NCI-H1436 (cell line): ENCODE measurements at places on chromosomes 6 and 20.
A peak's percentile ranks its signal among the peaks of the same experiment; 100 is the strongest.

DNA sequence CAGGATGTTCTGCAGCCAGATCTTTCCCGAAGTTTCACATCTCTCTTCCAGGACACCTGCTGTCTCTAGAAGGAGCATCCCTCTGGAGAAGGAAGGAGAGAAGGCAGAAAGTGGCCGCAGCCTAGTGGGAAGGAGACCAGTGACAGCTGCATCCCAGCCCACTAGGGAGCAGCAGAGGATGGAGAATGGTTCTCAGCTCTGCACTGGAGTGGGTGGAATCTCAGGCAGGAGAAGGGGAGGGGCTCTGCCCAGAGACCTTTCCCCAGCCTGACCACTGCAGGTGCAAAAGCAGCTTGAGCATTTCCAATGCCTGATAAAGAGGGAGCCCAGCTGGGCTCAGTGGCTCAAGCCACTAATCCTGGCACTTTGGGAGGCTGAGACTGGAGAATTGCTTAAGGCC, 32.3 kb downstream of the NCR2 start:
- peak; percentile 61 for DNase-seq

DNA sequence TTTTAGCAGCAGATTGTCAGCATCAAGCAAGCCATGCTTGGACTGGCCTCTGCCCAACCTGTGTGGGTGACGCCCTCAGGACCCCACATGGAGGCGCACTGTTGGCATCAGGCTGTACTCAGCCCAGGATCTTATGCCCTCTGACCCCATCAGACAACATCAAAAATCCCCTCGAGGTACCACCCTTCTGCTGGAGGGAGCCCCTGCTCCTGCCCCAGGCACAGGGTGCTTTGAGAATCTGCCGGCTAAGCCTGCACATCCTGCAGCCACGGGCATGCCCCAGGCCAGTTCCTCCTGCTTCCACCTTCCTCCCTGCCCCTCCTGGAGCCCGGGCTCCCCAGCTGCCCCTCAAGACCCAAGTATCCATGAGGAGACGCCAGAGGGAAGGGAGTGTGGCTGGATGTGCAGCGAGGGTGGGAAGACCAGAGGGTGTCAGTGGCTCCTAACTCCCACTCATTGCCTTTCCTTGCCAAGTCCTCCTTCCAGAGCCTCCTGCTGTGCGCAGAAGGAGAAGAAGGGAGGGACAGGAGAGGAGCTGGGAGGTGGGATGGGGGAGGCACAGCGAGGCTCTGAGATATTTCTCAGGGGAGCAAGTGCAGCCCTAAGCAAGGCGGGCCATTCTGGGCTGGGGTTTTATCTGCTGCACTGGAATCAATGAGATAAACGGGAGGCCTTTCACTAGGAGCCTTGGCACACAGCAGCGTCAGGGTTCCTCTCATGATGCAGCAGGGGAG, 77.4 kb upstream of the CST7 start:
- DNase-seq, result no peak

- DNase-seq, result no peak
Observed at GRCh38 chr6:52532457-52532856, 44.4 kb downstream of the TRAM2 start.

- no peak for DNase-seq
Observed at GRCh38 chr6:12343122-12343439, 52.9 kb downstream of the EDN1 start.

DNA sequence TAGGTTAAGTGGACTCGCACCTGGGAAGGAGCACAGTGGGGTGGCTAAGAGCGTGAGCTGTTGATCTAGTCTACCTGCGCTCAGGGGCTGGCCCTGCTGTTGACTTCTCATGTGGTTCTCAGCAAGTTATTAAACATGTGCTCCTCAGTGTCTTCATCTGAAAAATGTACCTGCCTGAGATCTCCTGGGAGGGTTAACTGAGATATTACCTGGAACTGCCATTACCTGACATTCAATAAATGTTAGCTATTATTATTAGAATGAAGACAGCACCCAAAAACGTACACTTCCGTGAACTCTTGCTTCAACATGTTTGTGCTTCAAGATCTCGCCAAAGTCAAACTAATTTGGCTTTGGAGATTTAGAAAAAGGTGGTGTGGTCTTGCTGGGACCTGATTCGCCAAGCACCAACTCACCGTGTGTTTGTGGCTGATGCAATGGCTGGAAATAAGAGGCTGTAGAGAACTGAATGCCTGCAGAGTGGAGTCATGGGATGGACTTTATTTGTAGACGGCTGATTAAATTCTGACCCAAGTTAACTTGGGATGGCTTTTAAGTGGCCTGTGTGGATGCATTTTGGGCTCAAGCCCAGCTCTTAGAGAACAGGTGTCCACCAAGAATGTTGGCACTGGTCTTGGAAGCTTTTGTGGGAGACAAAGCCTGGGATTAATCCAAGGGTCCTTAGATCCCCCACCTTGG, 692.9 kb downstream of the QKI start:
- DNase-seq, result no peak

DNA sequence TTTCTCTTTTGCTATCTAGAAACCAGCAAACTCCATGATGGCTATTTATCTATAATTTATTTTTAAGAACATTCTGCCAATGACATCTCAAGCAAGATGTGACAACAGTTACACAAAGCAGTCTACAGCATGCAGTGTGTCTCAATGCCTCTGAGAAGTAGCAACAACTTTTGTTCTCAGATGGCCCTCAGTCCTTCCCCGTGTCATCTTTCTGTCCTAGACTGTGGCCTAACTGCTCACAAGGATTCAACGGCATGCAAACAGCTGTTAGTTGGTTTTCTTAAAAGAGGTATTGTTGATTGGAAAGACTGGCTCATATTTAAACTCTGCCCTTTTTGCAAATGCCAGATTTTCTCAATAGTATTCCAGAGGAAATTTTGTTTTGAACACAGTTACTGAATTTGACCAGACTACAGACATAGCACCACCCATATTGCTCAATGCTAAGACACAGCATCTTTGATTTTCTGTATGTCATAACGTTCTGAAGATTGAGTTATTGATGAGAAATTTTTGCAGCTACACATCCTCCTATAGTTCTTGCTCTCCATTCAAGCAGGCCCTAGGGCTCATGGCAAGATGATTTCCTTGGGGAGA, 26.1 kb upstream of the F13A1 start:
- DNase-seq, result no peak

- no peak for DNase-seq
Observed at GRCh38 chr6:71396410-71396801, 107.8 kb downstream of the OGFRL1 start.

DNA sequence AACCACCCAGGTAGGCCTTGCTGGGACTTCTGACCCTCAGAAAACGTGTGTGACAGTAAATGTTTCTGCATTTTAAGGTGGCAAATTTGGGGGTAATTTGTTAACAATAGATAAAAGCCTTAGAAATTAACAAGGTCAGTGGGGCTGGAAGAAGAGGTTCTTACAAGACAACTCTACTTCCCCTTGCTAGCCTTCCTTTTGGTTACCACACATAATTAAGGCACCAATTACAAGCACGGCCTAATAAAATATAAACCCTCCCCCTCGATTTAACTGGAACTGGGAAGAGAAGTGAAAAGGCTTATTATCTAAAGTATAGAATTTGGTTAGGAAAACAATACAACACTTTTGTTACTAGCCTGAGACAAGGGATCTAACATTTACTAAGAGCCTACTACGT, 38.8 kb downstream of the ELOVL5 start:
- DNase-seq, result no peak

GRCh38 chr6:125198398-125198937, 44.9 kb downstream of the TPD52L1 start:
- no peak for DNase-seq

DNA sequence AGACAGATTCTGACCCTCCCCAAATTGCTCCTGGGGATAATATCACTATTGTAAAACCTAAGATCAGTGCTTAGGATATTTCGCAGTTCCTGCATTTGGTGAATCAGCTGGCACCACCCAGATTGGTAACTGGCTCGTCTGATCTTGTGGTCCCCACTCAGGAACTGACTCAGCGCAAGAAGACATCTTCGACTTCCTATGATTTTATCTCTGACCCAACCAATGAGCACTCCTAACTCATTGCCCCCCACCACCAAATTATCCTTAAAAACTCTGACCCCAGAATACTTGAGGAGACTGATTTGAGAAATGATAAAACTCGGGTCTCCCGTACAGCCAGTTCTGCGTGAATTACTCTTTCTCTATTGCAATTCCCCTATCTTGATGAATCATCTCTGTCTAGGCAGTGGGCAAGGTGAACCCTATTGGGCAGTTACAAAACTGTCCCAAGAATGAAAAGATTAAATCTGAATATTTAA, 55.7 kb upstream of the PRND start:
- no peak for DNase-seq

DNA sequence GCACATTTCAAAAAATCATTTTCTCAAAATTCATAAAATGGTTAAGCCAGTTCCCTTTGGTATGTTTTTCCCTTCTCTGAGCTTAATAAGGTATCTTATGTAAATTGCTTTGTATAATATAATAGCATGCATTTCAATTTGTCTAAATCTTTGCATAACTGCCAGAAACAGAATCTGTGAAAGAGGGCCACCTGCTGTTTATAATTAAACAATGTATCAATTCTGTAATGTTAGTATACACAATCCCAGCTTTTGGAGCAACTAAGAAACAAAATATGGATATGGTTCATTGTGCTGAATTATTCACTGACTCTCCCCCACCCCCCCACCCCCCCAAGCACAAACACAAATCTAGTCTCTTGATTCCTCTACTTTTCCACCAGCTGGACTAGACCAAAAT, 54.8 kb downstream of the GPX5 start:
- DNase-seq, result no peak

DNA sequence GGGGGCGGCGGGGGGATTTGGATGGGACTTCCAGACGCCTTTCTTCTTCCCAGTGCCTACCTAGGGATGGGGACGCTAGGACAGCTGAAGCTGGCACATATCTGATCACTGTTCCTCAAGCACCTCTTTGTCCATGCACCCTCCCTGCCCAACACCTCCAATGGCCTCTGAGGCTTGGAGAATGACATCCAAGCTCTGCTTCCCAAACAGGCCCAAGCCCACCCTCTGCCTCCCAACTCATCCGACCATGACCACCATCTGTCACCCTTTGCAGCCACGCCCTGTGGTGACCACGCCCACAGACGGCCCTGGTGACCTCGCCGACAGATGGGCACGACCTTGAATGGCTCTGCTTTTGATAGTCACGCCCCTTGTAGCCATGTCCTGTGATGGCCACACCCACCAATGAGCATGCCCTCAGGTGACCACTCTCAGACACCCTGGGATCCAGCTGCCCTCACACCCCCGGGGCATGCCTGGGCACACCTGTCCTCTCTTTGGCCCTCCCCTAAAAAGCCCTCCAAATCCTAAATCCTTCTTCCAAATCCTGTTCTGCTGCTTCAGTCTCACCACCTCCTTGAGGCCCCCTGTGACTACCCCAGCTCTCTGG, 51.0 kb downstream of the SSR1 start:
- DNase-seq, result peak; percentile 10

GRCh38 chr20:41334443-41335421, 5.9 kb upstream of the LPIN3 start:
- DNase-seq, result no peak

- DNase-seq, result peak; percentile 65
Observed at GRCh38 chr20:2101057-2101864, at the start of gene STK35. Gene STK35 (plus strand): TSS chr20:2101827. CDS start chr20:2101882, 55 bp downstream.

GRCh38 chr6:41921712-41921998, 356 bp downstream of the BYSL start:
- no peak for DNase-seq

- no peak for DNase-seq
Observed at GRCh38 chr6:89508755-89509563, 76.0 kb downstream of the ANKRD6 start.

- DNase-seq, result no peak
Observed at GRCh38 chr6:29941916-29942274, 437 bp upstream of the HLA-A start.

DNA sequence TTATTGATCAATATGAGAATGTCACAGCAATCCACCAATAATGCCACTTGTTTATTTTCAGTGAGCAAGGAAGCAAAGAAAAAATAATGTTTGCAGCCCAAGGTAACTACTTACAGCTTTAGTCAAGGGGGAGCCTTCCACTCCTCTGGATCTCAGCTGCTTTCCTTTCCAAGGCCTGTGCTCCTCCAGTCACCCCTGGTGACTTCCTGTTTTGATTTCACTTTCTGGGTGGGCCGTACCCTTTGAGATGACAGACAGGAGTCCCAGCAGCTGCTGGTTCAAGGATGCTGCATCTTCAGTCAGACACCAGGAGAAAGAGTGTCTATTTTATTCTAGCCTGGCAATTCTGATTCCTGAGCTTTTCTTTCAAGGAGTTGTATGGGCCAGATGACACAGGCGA, 5.6 kb upstream of the VNN2 start:
- no peak for DNase-seq

- no peak for DNase-seq
Observed at GRCh38 chr6:43593938-43594337, 18.0 kb downstream of the POLH start.

GRCh38 chr6:11025921-11026635, 18.0 kb downstream of the ELOVL2 start:
- no peak for DNase-seq

DNA sequence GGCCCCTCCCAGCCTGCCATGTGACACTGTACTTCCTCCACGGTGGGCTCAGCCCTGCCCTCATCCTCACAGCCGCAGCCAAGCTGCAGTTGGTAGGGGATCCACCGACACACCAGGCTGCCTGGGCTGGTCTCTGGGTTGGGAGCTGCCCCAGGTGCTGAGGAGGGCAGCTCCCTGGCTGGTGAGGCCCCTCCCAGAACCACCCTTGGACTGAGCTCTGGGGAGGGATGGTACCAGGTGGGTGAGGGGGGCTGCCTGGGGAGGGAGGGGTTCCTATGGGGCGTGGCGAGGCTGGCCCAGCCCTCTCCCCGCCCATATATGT, 185 bp upstream of the TNFRSF6B start:
- DNase-seq, result no peak
